ENCODE measurements at places on chromosomes 1 and 21.

GRCh38 chr1:2528966-2529783 lies 888 bp downstream of the HES5 start:
- no peak for DNase-seq

DNA sequence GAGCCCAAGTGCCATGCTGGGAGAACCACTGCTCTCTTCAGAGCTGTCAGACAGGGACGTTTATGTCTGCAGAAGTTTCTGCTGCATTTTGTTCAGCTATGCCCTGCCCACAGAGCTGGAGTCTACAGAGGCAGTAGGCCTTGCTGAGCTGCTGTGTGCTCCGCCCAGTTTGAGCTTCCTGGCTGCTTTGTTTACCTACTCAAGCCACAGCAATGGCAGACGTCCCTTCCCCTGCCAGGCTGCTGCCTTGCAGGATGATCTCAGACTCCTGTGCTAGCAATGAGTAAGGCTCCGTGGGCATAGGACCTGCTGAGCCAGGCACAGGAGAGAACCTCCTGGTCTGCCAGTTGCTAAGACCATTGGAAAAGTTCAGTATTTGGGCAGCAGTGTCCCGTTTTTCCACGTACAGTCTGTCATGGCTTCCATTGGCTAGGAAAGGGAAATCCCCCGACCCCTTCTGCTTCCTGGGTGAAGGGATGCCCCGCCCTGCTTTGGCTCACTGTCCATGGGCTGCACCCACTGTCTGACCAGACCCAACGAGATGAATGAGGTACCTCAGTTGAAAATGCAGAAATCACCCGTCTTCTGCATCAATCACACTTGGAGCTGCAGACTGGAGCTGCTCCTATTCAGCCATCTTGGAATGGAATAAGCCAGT lies 31.9 kb downstream of the CYP4B1 start:
- no peak for DNase-seq

GRCh38 chr21:43328185-43328957 lies 98.6 kb downstream of the SIK1 start:
- no peak for DNase-seq

DNA sequence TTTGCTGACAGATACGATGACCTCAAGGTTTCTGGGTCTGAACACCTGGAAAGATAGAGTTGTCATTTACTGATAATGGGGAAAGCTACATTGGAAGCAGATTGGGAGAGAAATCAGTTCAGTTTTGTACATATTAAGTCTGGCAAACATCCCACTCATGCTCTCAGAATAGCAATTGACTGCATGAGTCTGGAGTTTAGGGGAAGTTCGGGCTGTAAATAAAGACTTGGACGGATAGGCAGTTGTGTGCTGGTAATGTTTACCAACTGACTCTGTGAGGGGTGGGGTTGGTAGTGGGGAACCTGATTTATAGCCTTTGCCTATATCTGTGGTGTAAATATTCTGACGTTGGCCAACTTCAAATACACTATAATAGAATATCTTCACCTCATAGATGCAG lies 4.0 kb downstream of the H6PD start:
- no peak for DNase-seq

DNA sequence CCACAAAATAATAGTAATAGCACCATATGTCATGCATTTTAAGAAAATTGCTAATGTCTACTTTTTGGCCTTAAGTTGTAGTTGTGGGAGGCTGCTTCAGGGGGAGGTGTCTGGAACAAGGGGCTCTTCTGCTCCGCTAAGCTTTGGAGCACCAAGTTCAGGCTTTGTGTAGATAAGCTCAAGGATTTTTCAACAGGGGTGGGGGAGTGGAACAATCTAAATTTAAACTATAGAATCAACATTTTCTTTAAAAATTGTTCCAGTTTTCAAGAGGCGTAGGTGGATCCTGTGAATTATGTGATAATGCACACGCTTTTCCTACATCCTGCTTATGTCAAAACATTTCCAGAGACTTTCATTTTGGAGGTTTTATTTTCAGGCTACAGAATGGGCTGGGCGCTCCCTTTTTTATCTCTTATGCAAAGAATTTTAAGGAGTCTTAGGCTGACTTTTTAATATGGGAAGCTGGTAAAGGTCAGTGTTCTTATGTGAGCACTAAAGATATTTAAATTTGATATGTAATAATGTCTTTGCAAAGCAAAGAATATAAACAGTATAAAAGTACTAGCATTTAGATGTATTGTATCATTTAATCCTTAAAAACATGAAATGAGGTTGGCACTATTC lies 9.9 kb downstream of the ATP1A1 start:
- no peak for DNase-seq

- no peak for DNase-seq
Observed at GRCh38 chr1:226799634-226800281, 60.7 kb upstream of the ITPKB start.

GRCh38 chr1:28244549-28245251 lies 8.8 kb downstream of the ATP5IF1 start:
- DNase-seq = no peak

- no peak for DNase-seq
Observed at GRCh38 chr1:240350910-240351331, 259.2 kb downstream of the FMN2 start.

DNA sequence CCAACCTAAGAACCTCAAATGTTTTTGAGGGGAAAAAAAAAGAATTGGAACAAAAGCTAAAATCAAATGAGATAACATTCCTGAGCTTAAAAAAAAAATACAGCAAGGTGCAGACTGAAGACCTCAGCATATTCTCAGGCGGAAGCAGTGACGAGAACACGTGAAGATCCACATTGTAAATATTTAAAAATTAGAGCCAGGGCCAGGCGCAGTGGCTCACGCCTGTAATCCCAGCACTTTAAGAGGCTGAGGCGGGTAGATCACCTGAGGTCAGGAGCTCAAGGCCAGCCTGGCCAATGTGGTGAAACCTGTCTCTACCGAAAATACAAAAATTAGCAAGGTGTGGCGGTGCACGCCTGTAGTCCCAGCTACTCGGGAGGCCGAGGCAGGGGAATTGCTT lies 15.7 kb downstream of the TFB2M start:
- no peak for DNase-seq

DNA sequence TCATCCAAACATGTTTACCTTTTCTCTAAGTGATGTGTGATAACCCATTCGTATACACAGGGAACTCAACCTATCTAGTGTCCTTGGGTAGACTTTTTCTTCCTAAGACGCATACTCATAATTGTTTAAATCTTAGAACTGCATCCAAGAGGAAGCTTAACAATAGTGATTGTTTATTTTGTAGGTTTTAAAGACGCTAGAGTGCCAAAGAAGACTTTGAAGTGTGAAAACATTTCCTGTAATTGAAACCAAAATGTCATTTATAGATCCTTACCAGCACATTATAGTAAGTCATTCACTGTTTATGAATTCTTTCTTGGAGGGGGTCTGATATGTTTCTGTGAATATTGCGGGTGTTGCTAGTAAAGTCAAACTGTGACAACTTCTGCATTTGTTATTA lies 25.4 kb downstream of the PLA2G4A start:
- no peak for DNase-seq

Measured in T-helper 22 cell (primary cell).